ENCODE measurements at places on chromosomes 4 and X. TPM values are rescaled to one million over a fixed set of nuclear protein-coding genes. Genes with fewer than 3 reads are reported as not detected.
A peak's percentile ranks its signal among the peaks of the same experiment; 100 is the strongest.

DNA sequence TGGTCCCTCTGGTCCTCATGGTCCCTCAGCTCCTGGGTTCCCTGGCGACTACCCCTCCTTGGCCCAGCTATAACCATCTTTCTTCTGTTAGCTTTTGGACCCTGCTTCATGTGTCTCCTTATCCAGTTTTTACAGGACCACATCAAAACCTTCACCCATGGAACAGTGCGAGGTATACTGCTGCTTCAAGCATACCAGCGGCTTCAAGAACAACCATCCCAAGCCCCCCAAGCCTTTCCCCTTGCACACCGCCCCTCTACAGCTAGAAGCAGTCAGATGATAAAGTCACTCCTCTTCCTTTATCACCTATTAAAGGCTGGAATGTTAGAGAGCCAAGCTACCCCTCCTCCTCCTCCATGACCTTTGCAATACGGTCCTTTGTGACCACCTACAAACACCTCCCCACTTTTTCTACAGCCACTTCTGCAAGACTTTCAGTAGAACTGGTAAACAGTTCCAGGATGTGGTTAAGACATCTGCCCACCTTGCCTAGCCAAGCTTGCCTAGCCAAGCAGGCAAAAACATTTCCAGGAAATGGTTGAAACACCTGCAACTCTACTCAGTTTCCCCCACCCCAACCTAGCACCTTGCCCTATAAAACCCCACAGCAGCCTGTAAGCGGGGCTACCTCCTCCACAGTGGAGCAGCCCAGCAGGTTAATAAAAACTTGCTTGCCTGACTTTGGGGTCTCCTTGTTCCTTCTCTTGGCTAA lies 125.7 kb downstream of the ZC4H2 start:
- peak; percentile 29 for DNase-seq

DNA sequence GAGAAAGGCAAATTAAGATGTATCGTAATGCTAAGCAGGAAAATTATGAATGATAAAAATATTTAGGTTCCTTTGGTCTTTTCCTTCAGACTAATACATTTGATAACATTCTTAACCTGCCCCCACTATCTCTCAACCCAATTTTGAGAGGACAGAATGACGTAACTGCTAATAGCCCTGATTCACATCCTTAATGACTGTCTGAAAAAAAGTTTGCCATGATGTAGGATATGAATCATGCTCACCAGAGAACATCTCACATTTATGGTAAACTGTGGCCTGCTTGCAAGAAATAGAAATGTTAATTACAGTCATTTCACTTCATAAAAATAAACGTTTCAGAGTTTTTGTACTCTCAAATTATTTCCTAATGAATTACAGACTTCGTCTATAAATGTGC lies 128.0 kb upstream of the VEGFC start:
- DNase-seq, result no peak

DNA sequence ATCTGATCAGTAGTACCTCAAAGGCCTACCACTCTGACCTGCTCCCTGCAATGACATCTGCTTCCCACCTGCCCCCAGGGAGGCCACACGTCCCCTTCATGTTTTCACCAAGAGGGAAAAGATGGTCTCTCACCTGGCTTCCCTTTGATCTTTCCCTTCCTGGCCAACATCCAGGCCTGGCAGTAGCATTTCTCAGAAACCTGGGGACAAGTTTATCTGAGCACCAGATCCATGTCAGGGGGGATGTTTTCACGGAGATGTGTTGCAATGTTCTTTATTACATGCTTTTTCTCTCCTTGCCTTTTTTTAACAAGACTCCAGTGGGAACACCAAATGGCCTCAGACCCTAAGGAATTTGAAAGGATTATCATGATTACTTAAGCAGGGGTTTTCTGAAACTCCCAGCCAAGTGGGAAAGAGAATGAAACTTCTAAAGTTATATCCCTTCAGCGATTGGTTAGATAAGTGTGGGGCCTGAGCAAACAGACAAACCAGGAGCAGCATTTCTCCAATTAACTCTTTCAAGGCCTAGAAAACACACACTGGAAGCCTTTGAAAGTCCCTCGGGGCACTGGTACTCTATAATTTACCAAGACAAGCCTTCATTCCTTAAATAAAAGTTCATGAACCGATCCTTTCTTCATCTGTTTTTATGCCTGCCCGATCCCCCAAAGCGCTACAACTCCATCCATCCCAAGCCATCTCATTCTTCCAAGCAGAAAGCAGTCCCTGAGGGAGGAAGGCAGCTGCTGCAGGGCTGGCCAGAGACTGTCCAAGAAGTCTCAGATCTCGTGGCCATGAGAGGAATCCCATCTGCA lies 94.1 kb downstream of the BCOR start:
- DNase-seq, result no peak

DNA sequence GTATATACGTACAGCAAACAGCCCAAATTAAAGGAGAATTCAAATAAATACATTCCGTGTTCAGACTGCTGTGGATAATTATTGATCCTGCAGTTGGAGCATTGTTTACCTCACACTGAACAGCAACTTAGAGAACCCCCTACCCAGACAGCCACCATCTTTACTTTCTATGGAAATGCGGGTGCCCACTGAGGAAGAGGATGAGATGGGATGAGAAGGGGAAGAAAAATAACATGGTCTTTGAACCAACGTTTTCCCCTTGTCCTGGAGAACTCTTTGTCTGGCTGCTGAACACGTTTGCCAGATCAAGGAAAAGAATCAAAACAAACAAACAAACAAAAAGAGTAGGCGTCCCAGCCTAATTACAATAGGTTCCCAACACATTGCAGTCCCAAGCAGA lies 1.5 kb downstream of the TSPAN5 start:
- no peak for DNase-seq

DNA sequence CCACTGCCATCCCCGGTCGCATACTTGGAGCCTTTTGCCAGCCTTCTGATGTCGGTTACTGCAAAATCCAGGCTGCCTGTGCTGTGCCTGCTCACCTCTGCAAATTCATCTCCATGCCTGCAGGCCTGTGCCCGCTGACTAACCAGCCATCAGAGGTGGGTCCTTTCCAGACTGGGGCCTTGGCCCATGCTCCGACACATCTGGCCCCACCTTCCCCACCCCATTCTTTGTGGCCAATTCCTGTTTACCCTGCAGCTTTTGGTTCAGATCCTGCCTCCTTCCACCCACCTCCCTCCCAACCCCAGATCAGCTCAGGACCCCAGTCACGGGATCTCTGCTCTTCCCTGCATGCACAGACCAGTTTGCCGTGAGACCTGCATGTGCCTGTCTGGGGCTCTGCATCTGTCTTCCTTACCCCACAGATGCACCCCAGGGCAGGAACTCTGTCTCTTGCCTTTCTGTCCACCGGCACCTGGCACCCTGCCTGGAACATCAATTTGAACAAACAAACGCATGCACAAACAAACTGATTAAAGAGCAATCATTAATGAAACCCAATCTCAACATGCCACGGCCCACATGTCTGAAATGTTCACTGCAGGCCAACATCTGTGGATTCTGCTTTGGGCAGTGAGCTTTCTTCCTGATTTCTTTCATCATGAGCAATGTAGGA lies 112.8 kb upstream of the PSAPL1 start:
- DNase-seq, result no peak

DNA sequence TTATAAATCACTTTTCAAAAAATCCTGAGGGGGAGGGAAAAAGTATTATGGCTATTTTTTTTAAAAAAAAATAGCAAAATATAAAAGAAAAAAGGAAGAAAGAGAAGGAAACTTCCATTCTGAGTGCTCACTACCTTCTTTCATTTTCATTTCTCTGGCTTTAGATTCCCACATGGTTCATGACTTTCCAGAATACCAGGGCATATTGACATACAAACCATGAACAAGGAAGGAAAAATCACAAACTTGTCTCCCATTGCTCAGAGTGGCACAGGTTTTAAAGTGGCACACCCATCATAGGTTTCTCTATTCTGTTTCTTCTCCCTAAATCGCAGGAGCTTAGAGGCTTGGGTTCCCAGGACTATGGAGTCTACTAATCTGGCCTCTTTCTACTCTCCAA lies 136.3 kb upstream of the CXXC4 start:
- no peak for DNase-seq

GRCh38 chr4:94409375-94409679 lies 42.4 kb upstream of the PDLIM5 start:
- DNase-seq, result no peak

- DNase-seq, result no peak
Measured at GRCh38 chrX:33330798-33331197, 119.4 kb upstream of the DMD start.

GRCh38 chrX:71542411-71542810 lies 9.5 kb downstream of the OGT start:
- no peak for DNase-seq

DNA sequence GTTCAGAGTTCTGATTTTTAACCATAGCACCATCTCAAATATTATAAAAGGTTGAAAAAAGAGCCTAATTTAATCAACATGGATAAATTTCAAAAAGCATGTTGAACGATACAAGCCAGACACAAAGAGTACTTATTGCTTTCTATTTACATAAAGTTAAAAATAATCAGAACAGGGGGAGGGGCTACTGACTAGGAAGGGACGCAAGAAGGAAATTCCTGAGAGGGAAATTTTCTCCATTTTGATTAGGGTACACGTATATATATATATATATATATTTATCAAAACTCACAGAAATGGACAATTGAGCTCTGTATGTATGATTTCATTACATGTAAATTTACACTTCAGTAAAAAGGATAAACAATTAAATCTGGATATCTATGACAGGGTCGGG lies 482 bp upstream of the MBTPS2 start:
- DNase-seq, result no peak

DNA sequence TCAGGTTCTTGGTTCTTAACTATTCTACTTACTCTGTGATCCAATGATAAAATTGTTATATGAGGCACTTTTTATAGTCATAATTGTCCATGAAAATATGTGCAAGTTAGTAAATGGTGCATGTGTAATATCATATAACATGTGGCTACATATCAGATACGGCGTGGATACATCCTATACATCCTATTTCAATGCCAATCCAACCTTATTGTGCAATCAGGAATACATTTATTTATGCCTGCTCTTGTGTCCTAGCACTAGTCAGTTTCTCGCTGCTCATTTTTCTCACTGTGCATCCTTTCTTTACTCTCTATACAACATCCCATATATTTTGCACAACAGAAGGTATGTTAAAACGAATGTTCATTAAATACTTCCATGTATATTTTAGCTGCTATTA lies 1141.1 kb downstream of the FAT4 start:
- no peak for DNase-seq

Gene ARHGAP10
- 8.0 TPM for total RNA-seq

Gene SLITRK2
- not detected for total RNA-seq

Gene AFAP1
- total RNA-seq, result 37.7 TPM

Gene ASMT
- 0.52 TPM for total RNA-seq

Gene XIAP
- 33.9 TPM for total RNA-seq

Gene BMP3
- not detected for total RNA-seq

Gene TEX13B
- not detected for total RNA-seq
